ENCODE measurements at places on chromosomes 6 and 20.

GRCh38 chr6:170439366-170440361 is 113.4 kb downstream of the PSMB1 start:
- peak; percentile 8 for DNase-seq

GRCh38 chr6:106146852-106147351 is 60.8 kb downstream of the PRDM1 start:
- DNase-seq = no peak

GRCh38 chr6:121816361-121816760 is 380.9 kb downstream of the GJA1 start:
- DNase-seq = no peak

DNA sequence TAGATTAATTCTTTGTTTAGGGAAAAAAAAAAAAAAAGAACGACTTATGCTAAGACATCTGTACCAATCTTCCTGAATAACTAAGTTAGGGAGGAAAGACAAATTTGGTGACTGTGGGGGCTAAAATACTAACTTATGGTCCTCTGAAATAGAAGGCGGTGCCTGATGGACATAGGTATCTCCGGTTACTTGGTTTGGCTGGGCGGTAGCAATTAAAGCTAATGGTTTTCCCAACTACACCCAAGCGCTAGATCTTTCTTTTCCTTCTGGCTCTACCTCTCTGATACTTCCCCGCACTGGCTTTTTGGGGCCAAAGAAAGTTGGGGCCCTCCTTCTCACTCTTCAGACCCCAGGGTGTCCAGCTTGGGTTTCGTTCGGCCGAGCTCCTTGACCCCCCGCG is 1.0 kb upstream of the RBM24 start:
- no peak for DNase-seq

DNA sequence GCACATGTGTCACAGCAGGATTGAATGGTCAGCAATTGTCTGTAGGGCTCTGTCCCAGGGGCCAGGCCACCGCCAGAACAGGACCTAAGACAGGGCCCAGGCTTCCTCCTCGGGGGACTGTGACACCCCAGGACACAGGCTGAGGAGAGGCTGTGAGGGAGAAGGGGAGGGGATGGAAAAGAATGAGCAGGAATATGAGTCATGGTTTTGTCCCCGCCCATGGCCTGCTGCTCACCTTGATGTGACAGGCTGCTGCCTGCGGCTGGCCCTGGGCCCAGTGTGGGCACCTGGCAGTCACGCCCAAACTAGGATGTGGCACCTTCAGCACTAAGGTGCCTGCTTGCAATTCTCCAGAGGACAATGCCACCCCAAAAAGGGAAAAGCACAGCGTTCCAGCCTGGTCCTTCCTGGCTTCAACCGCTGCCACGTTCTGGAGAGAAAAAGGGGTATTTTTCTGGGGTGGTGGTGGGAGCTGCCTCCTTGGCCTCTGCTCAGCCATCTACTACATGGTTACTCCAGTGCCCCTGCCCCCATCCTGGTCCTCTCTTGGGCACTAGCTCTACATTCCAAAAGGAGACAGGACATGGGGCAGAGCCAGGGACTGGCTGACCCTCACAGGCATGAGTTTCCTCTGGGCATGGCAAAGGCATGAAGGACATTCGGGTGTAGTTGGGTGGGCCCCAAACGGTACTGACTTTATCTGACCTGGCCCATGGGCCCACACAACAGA is 93.4 kb downstream of the SLC22A23 start:
- no peak for DNase-seq

Measured in fibroblast of skin of scalp (primary cell).